ENCODE measurements at places on chromosomes 3 and 15.

GRCh38 chr15:62566248-62566647 lies 401.2 kb upstream of the C2CD4B start:
- no peak for DNase-seq

GRCh38 chr3:157436583-157437291 lies at the start of gene PTX3:
Gene PTX3 (plus strand): TSS chr3:157436850. CDS start chr3:157436934, 84 bp downstream.
- DNase-seq, result no peak

GRCh38 chr3:70832834-70833205 lies 520.4 kb upstream of the MDFIC2 start:
- no peak for DNase-seq

- DNase-seq, result no peak
Measured at GRCh38 chr3:70885636-70886035, 573.2 kb upstream of the MDFIC2 start.

All from stimulated activated CD4-positive, alpha-beta T cell treated with anti-CD3 and anti-CD28 coated beads, TNF-alpha, amount 100 ng/mL, for 24 hours (primary cell).